ENCODE measurements at places on chromosomes 1 and 21.

GRCh38 chr21:42755766-42756579, 102.6 kb downstream of the PDE9A start:
- no peak for DNase-seq

DNA sequence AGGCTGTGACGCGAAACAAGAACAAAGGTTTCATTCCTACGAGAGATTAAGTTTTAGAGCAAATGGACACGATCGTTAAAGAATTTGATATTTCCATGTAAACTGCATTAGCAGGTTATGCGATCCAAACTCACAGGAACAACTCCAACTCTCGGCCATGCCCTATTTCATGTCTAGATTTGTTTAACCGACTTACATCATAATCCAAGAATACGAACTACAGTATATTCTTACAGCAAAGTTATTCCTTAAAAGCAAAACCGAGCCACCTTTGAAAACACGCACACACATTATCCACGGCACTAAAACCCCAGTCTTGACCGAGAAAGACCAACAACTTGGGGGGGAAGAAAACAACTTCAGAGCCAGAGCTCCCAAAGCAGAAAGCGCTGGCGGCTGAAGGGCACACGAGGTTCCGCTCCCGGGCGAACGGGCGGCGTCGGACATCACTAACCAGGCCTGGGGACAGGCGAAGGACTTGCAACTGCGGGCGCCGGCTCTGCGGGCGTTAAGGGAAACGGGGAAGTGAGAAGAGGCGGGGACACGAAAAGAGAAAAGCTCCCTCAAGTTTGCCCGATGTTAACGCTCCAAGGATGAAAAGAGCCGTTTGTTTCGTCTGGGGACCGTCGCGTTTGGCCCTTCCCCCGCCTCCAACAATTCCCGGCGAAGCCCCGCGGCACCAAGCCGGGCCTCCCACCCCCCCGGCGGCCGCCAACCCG, 690 bp downstream of the B3GALNT2 start:
- peak; percentile 70 for DNase-seq

GRCh38 chr1:90716243-90716551, 905 bp downstream of the BARHL2 start:
- no peak for DNase-seq

GRCh38 chr1:111082421-111083203, 57.3 kb downstream of the DRAM2 start:
- no peak for DNase-seq

- DNase-seq: no peak
These were observed 664.1 kb upstream of the CAMK1G start for GRCh38 chr1:208919371-208919770.

DNA sequence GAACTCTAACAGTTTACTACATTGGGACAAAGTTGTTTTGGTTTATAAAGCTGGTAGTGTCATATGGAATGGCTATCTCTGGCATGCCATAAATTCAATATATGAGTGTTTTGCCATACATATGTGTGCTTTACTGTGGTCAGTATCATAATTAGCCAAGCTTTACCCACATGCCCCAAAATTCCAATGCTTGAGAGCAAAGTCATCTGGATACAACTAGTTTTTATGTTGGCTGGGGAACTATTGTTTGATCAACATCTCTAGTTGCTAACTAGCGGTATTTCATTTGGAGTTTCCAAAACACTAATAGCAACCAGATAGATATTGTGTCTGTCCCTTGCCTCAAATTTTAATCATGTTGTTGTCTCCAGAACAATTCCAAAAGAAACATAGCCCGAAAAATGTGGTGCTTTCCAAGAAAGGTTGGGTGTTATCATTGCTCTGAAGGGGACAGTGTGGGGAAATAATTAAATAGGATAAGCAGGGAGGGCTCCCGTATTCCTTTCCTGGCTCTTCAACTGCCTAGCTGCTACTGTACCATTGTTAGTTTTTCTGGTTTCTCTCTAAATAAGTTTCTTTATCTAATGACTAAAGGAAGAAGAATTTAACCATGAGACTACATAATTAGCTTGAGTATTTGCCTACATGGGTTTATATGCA, 136.1 kb downstream of the TGFB2 start:
- no peak for DNase-seq

- no peak for DNase-seq
These were observed 268.4 kb downstream of the PRDM2 start for GRCh38 chr1:13968361-13968760.

DNA sequence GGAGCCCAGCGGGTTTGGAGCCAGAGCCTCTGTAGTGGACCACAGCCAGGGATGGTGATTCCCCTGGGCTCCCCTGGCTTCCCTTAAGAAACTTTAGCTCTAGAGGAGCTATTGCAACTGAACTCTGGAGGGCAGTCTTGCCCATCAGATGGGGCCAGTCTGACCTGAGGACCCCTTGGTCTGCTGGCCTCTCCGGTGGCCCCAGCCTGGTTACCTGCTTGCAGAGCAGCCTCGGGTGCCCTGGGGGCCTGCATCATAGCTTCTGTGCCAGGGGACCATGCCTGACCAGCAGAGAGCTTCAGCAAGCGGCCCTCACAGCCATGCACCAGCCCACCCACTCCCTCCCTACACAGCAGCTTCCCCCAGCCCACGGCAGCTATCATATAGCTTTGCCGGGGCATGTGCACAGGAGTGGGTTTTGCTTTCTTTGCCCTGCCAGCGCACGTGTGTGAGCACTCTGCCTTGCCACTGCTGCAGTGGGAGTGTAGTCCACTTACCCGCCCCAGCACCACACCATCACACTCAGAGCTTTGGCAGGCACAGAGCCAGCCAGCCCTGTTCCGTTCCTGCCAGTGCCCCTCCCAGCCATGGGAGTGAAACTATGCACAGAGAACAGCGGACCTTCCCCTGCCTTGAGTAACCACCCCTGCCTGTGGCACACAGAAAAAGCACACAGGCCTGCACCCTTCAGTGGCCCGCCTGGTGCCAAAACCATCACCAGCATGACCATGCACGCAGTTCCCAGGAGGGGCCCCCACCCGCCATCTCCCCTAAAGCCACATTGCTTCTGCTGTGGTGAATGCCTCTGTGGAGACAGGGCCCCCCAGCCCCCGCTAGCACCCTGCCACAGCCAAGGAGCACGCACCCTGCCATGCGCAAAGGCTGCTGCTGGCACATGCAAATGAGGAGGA, 442.9 kb upstream of the NEGR1 start:
- no peak for DNase-seq

DNA sequence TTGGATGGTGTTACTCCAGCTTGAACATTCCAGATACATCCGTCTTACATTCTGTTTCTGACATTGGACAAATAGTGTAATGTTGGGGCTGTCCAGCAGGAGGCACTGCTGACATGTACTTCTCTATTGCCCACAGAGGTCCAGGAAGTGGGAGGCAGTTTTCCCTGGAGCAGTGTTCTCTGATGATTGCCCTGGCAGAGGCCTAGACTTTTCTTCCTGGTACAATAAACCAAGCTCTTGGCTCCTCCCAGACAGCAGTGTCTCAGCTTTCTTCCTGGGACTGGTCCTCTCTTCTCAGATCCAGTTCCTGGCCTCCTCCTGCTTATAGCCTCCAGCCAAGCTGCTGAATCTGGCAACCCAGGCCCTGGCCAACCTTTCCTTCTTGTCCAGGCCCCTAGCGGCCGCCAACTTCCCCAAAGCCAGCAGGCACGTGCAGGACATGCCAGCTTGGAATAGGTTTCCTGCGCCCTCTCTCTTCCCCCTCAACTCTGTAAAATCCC, 14.9 kb upstream of the IFNLR1 start:
- peak; percentile 81 for DNase-seq

GRCh38 chr1:160058087-160058486, 11.9 kb downstream of the KCNJ10 start:
- peak; percentile 41 for DNase-seq

GRCh38 chr1:165543532-165544438, at the start of gene LRRC52:
Gene LRRC52, plus strand, starts transcription at chr1:165544000. Its CDS starts 297 bp downstream, at chr1:165544297.
- no peak for DNase-seq

DNA sequence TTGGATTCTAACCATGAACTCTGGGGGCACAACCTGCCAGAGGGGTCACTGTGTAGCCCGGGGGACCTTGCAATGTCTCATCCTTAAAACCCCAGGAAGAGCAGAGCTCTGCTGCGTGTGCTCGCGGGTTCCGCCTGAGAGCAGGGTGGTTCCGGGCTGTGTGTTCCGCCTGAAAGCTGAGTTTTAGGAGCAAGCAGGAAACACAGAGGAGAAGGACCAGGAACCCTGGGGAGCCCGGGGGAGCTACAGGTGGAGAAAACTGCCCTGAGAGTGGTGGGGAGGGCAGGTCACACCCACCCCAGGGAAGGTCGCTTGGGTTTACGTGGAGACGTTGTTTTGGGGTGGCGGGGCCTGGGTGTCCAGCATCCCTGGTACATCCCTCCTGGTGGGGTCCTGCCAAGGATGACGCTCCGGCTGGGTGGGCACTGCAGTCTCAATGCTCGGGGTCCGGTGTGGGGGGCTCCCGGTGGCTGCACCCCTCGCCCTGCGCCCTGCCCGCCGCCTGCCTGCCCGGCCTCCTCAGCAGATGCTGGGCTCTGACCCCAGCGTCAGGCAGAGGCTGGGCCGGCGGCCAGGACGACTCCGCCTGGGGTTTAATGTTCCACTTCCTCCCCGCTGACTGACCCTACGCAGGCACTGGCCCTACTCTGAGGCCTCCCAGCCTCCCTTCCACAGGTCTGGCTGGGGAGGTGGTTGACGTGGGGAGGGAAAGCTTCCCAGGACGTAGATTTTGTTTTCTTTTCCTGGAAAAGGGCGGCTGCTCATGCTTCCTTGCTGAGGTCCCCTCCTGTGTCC, 17.3 kb upstream of the C1orf159 start:
- no peak for DNase-seq

GRCh38 chr1:180988253-180988752, 34.4 kb downstream of the STX6 start:
- peak; percentile 36 for DNase-seq

- DNase-seq: no peak
These were observed 15.6 kb downstream of the GATAD2B start for GRCh38 chr1:153907134-153907533.

DNA sequence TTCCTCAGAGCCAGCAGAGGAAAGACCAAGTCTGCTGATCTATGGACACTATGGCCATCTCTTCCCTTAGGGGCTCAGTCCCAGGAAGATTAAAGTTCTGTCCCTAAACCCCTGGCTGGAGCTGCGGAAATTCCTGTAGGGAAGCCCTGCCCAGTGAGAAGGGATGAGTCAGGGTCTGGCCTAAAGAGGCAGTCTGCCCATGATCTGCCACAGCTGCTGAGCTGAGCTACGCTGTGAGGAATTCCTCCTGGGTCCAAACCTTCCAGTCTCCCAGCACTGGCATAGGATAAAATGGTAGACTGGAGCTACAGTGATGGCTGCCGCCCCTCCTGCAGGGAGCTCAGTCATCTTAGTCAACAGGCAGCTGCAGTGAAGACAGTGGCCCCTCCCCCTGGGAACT, 213.7 kb downstream of the BRINP2 start:
- DNase-seq: no peak

- no peak for DNase-seq
These were observed 438.8 kb upstream of the B3GALT2 start for GRCh38 chr1:193625255-193625654.

DNA sequence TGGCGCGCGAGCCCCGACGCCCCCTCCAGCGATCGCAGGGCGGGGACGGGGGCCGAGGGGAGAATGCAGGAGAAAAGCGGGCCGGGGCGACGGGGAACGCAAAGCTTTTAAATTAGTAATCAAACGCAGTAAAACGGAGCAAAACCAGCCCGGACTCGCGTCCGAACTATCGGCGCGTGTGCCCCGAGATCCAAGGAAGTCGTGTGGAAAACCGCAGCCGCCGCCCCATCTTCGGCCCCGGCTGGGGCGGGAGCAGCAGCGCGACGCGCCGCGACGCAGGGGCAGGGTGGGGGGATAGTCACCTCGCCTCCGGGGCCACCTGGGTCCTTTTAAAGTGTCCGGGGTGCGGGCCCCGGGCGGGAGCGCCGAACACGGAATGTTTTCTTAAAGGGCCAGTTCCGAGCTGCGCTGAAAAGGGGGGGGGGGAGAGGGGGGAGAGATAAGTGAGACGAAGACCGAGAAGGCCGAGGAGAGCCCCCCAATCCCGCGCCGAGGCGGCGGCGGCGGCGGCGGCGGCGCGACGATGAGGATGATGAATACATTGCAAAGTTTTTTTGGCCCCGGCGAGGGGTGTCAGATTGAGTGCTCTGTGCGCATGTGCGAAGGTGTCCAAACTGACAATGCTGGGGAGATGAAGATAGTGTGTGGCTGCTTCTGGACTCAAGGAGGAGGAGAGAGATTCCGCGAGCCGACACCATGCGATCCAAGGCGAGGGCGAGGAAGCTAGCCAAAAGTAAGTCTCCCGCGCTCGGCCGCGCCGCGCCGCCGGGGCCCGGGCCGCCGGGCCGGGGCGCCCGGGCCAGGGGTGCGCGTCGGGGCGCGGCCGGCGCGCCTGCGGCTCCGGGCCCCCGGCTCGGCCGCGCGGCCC, at the start of gene PRDM16:
TSS of gene PRDM16 (plus strand) at position 640 of the 868 bp plus-strand sequence. CDS start at position 697, 57 bp downstream.
- DNase-seq: peak; percentile 28

GRCh38 chr1:94433866-94434265, 15.7 kb downstream of the ABCD3 start:
- no peak for DNase-seq

DNA sequence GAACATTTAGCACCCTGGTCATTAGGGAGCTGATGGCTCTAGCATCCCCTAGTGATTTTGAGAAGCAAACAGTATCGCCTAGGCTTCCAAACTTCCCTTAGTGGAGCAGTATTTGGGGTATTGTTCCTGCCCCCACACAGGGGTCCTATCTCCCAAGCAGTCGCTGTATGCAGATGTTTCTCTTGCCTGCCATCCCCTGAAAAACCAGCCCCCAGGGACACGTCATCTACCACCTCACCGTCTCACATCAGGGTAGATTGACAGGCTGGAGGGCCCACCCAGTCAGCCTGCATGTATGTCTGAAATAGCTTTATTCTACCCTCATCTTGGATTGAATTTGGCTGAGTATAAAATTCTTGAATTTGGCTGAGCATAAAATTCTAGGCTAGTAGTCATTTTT, 33.9 kb downstream of the TENT5C start:
- DNase-seq: no peak

DNA sequence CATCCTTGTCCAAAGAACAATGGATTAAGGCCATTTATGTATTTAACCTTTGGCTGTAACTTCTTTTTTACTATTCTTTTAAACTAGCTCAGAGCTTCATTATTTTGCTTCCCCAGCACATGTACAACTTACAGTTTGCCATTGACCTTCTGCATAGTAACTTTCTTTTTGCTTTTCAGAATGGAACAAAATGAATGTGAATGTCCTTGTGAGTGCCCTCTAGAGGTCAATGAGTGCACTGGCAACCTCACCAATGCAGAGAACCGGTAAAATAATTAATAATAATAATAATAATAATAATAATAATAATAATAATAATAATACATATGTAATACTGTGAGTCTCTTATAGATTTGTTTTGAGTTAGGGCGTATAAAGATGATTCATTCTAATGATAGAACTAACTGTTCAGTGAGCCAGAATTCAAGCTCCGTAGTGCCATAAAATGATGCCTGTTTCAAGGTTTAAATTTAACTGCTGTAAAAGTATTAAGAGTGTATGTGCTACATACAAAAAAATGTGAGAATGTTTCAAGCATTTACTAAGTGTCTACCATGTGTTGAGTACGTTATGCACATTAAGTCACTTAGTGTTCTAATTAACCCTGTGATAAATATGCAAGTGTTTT, 69.0 kb upstream of the RAVER2 start:
- peak; percentile 5 for DNase-seq

GRCh38 chr1:177162243-177162642, 2.3 kb downstream of the ASTN1 start:
- DNase-seq: no peak
